ENCODE measurements at places on chromosomes 4 and X.

DNA sequence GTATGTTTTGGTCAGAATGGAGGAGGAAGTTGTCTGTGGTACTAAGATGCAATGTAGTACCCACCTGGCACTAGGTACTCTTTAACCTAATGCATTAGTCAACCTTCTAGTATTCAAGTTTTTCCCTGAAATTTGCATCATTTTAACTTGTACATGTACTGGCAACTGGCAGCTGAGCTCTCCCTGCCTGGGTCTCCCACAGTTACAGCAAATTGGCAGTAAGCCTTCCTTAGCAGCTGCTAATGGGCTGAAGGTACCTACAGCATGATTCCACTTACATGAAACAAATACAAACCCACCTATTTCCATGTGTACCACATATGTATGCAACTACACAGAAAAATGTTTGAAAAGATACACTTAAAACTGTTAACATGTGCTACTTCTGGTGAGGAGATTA is 8.1 kb upstream of the KLHL2 start:
- no peak for DNase-seq

DNA sequence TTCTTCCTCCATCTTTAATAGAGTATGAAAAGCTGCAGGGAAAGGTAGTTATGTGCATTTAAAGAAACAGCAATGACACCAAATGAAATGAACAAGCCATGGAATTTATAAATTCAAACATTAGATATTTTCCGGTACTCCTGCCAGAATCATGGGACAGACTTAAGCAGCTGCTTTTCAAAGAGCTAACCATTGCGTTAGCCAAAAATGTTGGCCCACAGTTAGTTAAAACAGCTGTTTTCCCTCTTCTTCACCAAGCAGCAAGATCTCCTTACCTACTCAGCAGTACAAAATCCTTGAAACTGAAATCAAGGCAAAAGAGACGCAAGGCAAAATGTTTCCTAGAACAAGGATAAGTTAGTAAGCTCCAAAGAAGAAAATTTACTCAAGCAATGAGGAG is 64.0 kb downstream of the MANBA start:
- DNase-seq = no peak

DNA sequence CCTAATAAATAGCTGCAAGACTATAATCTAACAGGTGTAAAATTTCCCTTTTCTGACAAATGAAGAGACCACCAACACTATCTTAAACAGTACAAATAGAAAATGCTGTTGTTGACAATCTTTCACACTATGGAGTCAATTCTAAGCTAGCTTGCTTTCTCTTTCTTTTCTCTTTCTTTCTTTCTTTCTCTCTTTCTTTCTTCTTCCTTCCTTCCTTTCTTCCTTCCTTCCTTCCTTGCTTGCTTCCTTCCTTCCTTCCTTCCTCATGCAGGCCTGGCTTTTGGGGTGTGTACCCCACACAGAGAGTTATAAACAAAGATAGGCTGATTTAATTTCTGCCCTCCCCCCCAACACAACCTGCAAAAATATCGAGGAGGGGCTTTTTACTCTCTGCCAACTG is 8.1 kb upstream of the ARX start:
- DNase-seq = no peak

- peak; percentile 89 for DNase-seq
Measured at GRCh38 chr4:150302553-150302952, 224.3 kb downstream of the DCLK2 start.

GRCh38 chr4:156374069-156374468 is 420.4 kb upstream of the CTSO start:
- DNase-seq = no peak

DNA sequence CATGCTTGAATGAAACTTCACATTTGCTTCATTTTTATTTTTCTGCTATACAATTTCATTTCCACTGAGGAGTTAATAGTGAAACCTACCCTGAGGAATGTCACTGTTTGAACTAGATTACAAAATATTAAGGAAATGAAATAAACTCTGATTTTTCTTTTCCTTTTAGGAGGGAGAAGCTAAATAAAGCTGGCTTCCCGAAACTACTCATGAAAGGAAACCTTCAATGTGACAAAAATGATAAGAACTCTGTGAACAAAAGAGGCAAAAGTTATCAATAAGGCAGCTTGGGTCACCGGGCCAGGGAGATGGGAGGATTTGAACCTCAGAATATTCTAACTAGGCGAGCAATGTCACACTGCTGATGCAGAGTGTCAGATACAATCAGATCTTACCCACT is 185.2 kb downstream of the APBB2 start:
- DNase-seq = no peak

DNA sequence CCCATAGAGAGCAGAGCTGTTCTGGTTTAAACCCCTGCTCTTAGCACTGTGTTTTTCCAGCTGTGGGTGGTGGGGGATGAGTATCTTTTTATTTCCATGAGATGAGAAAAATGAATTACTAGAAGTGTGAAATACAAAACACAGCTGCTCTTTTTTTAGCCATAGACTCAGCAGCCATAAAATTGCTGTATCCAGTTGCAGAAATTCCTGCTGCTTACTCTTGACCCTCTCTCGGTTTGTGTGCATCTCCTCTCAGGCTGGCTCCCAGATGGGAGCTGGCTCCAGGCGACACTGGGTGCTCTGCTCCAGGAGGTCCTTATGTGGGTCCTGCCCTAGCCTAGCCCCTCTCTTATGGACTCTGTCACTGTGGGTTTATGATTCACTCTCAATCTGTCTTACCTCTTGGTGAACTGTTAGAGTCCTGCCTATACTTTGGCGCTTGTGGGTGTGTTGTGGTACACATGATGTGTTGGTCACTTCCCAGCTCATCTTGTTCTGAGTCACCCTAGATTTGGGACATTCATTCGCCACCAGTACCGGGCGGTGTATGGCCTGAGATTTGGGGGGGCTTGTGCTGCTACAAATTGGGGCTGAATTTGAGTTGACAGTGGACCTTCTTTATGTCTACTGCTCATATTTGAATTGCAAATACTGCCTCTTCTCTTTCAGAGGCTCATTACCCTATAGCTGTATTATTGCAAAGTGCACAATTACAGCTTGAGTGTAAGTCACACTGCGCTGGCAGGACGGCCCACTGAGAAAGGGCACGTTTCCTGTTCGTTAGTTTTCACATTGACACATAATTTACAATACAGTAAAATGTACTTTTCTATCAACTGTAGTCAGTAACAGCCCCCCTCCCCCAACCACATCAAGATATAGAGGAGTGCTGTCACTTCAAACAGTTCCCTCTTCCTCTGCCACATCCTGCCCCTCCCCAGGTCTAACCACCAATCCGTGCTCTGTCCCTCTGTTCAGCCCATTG is 46.9 kb upstream of the MSANTD1 start:
- peak; percentile 65 for DNase-seq

DNA sequence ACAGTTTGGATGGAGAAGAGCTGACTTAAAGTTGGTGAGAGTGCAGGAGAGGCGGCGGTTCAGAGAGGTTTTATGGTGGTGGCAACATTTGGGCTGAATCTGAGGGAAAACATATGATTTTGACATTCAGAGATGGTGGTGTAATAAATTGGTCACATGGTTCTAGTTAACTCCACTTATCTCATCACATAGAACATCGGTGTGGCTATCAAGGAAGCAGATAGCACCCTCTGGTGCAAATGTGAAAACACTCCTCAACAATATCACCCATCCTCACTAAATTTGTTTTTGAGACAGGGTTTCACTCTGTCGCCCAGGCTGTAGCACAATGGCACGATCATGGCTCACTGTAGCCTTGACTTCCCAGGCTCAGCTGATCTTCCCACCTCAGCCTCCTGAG is 28.8 kb downstream of the SUPT20HL2 start:
- DNase-seq = peak; percentile 13

DNA sequence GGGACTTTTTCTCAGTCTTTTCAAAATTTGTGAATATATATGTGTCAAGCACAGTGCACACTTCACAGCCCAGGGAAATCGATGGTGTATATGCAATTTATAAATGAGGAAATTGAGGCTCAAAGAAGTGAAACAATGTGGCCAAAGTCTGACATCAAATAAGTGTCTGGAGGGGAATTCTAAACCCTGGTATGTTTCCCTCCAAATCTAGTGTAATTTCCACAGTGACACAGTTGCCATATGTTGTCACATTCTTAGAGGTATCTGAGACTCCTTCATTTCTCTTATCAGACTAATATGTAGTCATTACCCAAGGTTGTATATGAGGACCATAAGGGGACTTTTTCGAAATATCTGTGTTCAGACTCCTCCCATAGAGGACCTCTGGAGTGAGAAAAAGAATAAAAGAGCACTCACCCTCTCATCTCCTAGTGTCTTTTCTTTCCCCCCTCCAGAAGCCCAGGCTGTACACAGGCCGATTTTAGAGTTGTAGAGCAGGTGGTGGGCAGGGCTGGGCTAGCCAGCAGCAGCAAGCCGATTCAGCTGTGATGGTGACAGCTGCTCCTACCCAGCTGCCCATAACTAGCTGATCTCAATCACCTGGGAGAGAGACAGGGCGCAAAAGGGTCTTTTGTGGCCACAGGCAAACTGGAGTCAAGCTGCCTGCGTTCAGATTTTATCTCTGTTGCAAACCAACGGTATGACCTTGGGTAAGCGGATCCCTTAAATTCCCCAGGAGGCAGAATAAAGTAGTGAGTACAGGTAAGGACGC is 55.1 kb downstream of the CLCN5 start:
- no peak for DNase-seq

GRCh38 chr4:144531841-144532240 is 114.1 kb upstream of the HHIP start:
- no peak for DNase-seq

DNA sequence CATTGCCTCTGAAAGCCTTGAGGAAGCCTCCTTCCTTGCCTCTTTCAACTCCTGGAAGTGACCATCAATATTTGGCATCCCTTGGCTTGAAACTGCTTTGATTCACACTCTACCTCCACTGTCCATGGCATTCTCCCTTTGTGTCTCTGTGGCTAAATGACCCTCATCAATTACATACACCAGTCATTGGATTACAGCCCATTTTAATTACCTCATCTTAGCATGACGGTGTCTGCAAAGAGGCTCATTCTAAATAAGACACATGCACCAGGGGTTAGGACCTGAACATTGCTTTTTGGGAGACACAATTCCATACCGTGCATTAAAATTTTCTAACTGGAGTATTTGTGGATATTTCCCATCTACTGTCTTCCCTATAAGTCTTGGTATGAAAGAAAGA is 60.7 kb upstream of the FAM9A start:
- DNase-seq = no peak

- DNase-seq = no peak
Measured at GRCh38 chr4:113209153-113209552, 159.7 kb downstream of the ANK2 start.

DNA sequence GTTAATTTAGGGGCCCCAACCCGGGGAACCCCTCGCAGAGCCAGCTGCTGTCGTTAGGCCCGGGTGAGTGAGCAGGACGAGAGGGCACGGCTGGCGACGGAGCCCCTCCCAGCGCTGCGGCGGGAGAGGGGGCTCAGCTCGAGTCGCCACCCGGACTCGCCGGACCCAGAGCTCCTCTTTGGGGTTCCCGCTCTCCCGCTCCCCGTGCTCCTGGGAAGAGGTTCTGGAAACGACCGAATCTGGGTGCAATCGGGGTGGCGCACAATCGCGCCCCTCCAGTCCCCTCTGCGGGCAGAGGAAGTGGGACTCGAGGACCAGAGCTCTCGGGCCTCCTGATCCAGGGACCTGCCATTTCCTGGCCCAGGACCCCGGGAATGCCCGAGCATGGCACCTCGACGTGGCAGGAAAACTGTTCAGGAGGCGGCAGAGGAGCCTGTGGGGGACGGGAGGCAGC is 37.3 kb upstream of the ARAF start:
- DNase-seq = no peak

DNA sequence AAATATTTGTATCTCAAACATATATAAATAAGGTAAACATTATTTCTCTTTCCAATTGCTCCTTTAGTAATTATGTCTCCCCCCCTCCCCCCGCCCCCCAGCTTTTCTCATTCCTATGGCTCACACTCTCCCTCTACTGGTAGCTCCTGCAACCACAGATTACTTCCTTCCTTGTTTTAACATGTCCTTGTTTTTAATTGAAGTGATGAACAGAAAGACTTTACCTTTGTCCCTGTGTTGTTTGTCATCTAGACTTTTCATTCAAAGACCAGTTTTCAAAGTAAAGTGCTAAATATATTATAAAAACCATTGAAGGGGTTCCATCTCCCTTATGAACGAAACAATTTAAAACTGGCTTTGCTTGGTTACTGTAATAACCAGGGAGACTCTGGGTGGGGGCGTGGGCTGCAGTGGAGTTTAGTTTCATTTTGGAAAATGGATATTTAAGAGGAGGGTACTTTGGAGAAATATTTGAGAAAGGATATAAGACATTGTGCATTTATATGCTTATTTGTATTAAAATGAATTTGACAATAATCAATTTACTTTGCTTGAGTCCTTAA is 352.9 kb downstream of the RAPGEF2 start:
- peak; percentile 55 for DNase-seq

- no peak for DNase-seq
Measured at GRCh38 chrX:774536-774935, 143.9 kb downstream of the SHOX start.

DNA sequence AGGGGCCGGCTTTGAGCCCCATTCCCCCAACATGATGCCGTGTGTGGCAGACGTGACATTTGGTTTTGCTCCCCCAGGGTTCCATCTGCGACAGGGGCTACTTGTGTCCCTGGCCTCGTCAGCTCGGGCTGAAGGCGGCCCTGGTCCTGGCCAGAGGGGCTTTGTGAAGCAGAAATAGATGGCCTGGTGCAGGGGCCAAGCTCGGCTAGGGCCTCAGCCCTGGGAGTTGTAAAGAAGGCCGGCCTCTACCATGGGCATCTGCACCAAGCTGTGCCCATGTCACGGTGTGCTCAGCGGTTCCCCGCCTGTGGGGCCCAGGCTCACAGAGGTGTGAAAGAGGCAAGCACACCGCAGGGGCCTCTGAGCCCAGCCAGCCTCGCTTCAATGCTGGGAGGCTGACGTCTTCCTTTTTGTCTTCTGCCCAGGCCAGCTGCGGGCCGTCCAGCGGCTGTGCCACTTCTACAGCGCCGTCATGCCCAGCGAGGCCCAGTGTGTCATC is 32.5 kb downstream of the SH3TC1 start:
- DNase-seq = no peak

DNA sequence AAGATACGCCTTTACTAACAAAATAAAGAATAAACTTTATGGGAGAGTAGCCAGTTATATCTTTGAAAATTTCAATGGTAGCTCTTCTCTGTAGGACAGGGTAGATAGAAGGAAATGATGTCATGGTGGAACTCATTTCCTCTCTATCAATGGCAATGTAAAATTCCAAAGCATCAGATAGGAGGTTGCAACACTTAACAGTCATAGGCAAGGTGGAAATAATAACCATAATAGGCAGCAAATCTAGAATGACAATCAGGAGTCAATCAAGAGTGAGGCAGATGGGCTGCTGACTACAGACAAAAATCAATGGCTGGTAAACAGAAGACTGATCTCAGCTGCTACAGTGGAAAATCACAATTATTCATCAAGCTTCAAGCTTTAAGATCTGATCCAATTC is 53.9 kb upstream of the TET2 start:
- DNase-seq = no peak

- DNase-seq = peak; percentile 22
Measured at GRCh38 chrX:78066110-78066509, 37.9 kb upstream of the PGK1 start.

- DNase-seq = no peak
Measured at GRCh38 chr4:3122081-3122563, 47.6 kb downstream of the HTT start.

GRCh38 chr4:129641179-129641578 is 545.2 kb downstream of the C4orf33 start:
- peak; percentile 55 for DNase-seq
